ENCODE measurements at places on chromosomes 7 and 10. TPM values are rescaled to one million over a fixed set of nuclear protein-coding genes. Genes with fewer than 3 reads are reported as not detected.

The ZNF804B gene
- 18.3 TPM for total RNA-seq

The CPED1 gene
- 19.6 TPM for total RNA-seq

The NME8 gene
- not detected for total RNA-seq

The PRSS2 gene
- total RNA-seq: not detected

DNA sequence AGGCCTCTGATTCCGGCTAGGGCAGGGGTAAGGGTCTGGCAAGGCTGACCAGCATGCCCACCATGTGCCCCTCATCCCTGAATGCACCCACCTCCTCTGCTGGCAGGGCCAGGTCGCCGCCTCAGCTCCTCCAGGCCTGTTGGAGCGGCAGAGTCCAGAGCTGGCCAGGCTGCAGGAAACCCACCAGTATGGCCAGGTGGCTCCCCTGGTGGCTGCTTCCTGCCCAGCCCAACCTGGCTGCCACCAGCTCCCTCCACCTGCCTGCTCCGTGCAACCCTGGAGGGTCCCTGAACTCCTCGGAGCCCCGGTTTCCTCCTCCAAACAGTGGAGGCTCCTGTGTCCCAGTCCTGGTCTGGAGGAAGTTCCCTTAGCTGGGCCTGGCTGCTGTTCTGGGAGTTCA is 39.6 kb downstream of the MICALL2 start:
- no peak overlapping the region for H3K4me3 ChIP-seq
- no peaks in the 10 kb centered on the region for H3K36me3 ChIP-seq
- H3K27ac ChIP-seq: no peak overlapping the region
- no peak for DNase-seq
- no peaks in the 10 kb centered on the region for H3K4me1 ChIP-seq
- H3K27me3 ChIP-seq: no peaks in the 10 kb centered on the region
